ENCODE measurements at places on chromosomes 2 and 18.

DNA sequence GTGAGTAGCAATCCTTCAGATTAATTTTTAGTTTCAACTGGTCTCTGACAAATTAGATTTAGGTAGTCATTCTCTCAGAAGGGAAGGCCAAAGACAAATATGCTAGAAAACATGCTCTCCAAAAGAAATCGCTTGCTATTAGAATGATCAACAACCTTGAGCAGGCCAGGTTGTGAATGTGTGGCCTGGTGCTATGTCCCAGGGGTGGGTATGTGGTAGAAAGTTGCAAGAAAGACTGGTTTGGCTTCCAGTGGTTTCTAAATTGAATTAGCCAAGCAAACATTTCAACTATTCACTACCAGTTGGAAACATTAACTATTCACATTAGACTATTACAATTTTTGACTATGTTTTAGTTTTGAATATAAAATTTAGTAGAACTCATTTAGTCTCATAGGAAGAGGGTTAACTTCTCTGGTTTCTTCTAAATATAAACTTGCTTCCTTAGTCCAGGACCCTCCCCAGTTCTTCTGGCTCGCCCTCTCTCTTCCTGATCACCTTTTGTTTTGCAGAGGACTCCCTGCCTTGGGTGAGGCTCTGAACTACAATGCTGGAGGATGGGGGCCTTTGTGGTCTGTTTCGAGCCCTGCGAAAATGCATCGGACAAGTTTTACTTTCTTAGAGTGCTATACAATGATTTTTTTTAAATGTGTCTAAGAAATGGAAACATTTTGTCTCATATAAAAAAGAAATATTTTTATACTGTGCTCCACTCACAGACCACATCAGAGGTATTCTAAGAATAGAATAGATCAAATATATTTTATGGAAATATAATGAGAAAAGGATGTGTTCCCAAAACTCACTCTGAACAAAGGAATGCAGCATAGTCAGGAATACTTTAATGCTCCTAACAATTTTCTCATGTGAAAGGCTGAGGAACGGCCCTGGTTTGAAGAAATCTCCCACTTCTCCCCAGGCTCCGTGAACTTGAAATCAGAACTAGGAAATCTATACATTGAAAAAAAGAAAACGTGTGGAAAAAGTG, 375.0 kb upstream of the ZEB2 start:
- DNase-seq, result no peak

DNA sequence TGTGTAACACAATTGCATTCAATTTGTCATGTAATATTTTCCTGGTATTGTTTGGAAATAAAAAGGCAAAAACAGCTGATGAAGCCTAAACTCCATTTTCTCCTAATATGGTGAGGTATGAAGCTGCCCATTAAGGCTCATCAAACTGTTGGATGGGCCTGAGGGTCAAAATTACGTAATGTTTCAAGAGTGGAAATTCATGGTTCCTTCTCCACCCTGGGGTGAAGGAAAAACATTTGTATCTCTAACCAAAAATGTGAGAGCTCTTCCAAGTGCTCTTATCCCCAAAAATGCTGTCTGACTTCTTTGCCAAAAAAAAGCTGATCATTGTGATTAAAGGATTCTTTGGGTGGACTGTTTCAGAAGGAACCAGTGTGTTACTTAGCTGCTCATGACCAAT, 91.8 kb downstream of the ARHGAP28 start:
- no peak for DNase-seq

DNA sequence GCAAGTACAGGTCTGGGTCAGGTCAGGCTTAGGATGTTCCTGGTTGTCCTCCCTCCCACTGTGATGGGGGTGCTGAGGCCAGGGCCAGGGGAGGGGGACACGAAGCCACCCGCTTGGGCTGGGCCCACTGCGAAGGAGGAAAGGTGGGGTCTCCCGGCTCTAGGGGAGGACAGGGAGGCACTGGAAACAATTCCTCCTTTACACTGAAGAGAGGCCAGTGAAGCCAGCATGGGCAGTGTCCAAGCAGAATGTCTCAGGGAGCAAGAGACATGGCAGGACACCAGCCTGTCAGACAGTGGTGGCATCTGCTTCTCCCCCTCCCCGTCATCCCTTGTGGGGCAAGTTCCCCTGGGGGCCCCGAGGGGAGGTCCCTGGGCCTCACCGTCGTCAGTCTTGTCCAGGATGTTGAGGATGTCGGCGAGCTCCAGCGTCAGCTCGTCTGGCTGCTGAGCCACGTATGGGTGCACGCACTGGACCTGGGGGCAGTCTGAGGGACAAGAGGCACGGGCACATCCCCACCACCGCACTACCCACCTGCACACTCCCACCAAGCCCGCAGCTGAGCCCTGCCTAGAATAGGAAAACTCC, 10.8 kb downstream of the SNORC start:
- DNase-seq, result no peak

DNA sequence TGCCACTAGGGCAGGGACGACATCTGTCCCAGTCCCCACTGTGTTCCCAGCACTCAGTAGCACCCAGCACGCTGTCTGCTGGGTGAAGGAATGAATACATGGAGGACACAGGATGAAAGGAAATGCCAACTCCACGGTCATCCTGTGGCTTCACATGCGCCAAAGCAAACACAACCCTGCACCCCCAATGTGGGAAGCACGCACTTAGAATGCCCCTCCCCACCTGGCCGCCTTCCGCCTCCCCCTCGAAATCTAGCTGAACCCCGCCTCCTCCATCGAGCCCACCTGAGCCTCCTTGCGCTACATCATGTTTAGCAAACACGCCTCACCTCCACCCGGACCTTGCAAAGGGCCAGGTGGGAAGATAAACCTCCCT, 33.9 kb downstream of the ADCY3 start:
- no peak for DNase-seq

- no peak for DNase-seq
These were observed 298.2 kb downstream of the CNTNAP5 start for GRCh38 chr2:124323321-124323720.

DNA sequence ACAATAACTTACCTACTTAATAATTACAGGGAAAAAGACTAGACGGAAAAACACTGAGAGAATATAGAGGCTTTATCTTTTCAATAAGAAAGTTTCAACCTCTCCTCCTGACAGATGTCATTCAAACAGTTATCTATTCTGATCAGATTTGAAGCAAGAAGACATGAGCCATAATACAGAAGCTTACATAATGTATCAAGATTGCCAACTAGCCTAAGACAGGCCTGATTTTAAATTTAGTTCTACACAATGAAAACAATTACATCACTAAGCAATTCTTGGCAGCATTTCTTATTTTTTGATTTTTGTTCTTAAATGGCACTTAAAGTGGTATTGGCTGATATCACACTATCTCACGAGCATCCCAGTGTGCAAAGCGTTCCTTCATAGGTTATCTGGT, 41.6 kb downstream of the GPR155 start:
- DNase-seq, result no peak

- no peak for DNase-seq
These were observed 199.9 kb downstream of the TGIF1 start for GRCh38 chr18:3649633-3650426.

GRCh38 chr2:170298115-170298514, 120.2 kb downstream of the MYO3B start:
- no peak for DNase-seq

GRCh38 chr2:193463011-193463410, 1268.3 kb upstream of the TMEFF2 start:
- DNase-seq, result no peak
